ENCODE measurements at places on chromosomes 1 and 21. TPM values are rescaled to one million over a fixed set of nuclear protein-coding genes. Genes with fewer than 3 reads are reported as not detected.

Gene TESK2
- 7.7 TPM for total RNA-seq

Gene LCE3E
- total RNA-seq = not detected

Gene DIO1
- not detected for total RNA-seq

Gene FAM151A
- not detected for total RNA-seq

Gene GPR3
- 0.51 TPM for total RNA-seq

Gene ZNF593OS
- not detected for total RNA-seq

Gene TLR5
- 0.34 TPM for total RNA-seq

Gene SLC27A3
- 30.0 TPM for total RNA-seq

Gene MEX3A
- 8.8 TPM for total RNA-seq

Gene OR2AJ1
- total RNA-seq = not detected

Gene CRB1
- not detected for total RNA-seq

Gene TNFRSF8
- 0.33 TPM for total RNA-seq

Gene RNPC3
- total RNA-seq = 3.1 TPM

Gene OPRD1
- not detected for total RNA-seq

Gene TAS1R1
- under 0.01 TPM for total RNA-seq

Gene BEND5
- total RNA-seq = 0.47 TPM

Gene OR6K3
- total RNA-seq = not detected

Gene PTCH2
- total RNA-seq = 0.05 TPM

Gene HORMAD1
- 0.17 TPM for total RNA-seq

Gene MMEL1
- total RNA-seq = 5.4 TPM

Gene SLAMF8
- total RNA-seq = not detected

Gene CIART
- total RNA-seq = 0.33 TPM
